ENCODE measurements at places on chromosomes 5 and 9.

GRCh38 chr5:91219091-91219802 is 163.9 kb downstream of the ARRDC3 start:
- peak; percentile 62 for DNase-seq
- H3K27me3 ChIP-seq = no peaks in the 10 kb centered on the region
- H3K36me3 ChIP-seq = no peaks in the 10 kb centered on the region
- no peaks in the 10 kb centered on the region for H3K4me1 ChIP-seq
- no peak overlapping the region for H3K4me3 ChIP-seq
- peak overlapping the region; percentile 36 for H3K27ac ChIP-seq

DNA sequence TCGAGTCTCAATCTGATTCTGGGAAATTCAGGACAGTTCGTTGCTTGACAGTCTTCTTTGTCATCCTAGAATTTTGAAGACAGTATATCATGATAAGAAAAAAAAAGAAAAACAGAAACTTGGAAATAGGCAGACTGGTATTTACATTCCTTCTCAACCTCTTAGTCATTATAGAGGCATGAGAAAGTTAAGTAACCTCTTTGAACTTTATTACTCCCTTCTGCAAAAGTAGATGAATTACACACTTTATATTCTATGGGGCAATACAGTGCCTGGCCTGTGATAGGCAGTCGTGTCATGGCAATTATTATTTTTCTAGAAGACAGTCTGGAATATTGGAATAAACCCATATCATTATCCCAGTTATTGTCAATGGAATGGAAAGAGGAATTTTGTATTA is 828.9 kb downstream of the TLR4 start:
- no peak for DNase-seq
- H3K4me3 ChIP-seq = no peak overlapping the region
- H3K27me3 ChIP-seq = no peaks in the 10 kb centered on the region
- H3K36me3 ChIP-seq = no peaks in the 10 kb centered on the region
- no peak overlapping the region for H3K27ac ChIP-seq
- H3K4me1 ChIP-seq = no peaks in the 10 kb centered on the region

DNA sequence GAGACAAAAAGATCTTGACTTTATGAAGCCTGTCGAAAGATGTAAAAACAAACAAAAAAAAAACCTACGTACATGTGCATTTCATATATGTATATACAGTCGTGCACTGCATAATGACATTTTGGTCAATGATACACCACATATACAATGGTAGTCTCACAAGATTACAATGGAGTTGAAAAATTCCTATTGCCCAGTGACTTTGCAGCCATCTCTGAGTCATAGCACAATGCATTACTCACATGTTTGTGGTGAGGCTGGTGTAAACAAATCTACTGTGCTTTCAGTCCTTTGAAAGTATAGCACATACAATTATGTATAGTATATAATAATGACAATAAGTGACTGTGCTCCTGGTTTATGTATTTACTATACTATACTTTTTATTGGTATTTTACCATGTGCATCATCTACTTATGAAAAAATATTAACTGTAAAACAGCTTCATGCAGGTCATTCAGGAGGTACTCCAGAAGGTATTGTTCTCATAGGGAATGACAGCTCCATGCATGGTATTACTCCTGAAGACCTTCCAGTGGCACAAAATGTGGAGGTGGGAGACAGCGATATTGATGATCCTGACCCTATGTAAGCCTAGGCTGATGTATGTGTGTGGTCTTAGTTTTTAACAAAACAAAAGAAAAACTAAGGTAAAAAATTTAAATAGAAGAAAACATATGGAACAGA is 73.7 kb upstream of the FST start:
- no peak overlapping the region for H3K27ac ChIP-seq
- no peaks in the 10 kb centered on the region for H3K36me3 ChIP-seq
- no peak for DNase-seq
- no peaks in the 10 kb centered on the region for H3K27me3 ChIP-seq
- H3K4me3 ChIP-seq = no peak overlapping the region

GRCh38 chr9:35951736-35952135 is 6.2 kb downstream of the OR2S2 start:
- H3K4me1 ChIP-seq = no peaks in the 10 kb centered on the region
- H3K27ac ChIP-seq = no peak overlapping the region
- no peaks in the 10 kb centered on the region for H3K36me3 ChIP-seq
- no peak for DNase-seq
- no peaks in the 10 kb centered on the region for H3K27me3 ChIP-seq
- H3K4me3 ChIP-seq = no peak overlapping the region

GRCh38 chr9:136306211-136307208 is 2.6 kb upstream of the CCDC187 start:
- H3K4me1 ChIP-seq = no peaks in the 10 kb centered on the region
- H3K27me3 ChIP-seq = no peaks in the 10 kb centered on the region
- DNase-seq = no peak
- H3K4me3 ChIP-seq = no peak overlapping the region
- H3K36me3 ChIP-seq = no peaks in the 10 kb centered on the region
- no peak overlapping the region for H3K27ac ChIP-seq

GRCh38 chr9:108876425-108876824 is 14.4 kb downstream of the ACTL7A start:
- no peak overlapping the region for H3K4me3 ChIP-seq
- no peaks in the 10 kb centered on the region for H3K27me3 ChIP-seq
- DNase-seq = no peak
